CD4-positive, alpha-beta T cell treated with Interleukin-21 for 1 hour (primary cell): ENCODE measurements at places on chromosomes 1 and 21.
A peak's percentile ranks its signal among the peaks of the same experiment; 100 is the strongest.

GRCh38 chr1:65009724-65010420, 43.5 kb upstream of the JAK1 start:
- no peak for DNase-seq

- DNase-seq, result no peak
Measured at GRCh38 chr1:218368686-218369085, 23.6 kb downstream of the TGFB2 start.

DNA sequence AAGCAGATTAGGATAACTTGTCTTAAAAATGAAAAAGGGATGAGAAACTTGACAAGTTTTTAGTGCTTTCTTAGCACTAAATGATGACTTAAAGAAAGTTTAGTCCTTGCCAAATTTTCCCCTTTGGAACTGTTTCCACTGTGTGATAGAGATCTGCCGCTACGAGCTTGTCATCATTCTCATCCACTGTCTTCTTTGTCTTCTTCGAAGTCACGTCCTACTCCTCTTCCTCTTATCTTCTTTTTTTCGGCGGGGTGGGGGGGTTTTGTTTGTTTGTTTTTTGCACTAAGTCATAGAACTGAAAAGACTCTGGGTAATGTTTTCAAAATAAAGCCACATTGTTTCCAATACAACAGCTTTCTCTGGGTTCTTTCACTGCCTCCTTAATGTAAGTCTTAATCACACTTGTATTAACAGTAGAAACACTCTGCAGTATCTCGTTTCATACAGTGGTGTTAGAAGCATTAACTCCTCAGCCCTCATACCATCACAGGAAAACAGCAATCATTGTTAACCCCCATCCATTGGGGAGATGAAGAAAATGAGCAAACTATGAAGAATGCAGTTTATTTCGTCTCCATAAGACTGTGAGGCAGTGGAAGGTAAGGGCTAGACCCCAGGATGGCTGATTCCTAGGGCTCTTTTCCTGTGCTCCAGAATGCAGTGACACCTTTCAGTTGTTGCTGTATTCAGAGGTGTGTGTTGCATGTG, 81.8 kb downstream of the OLFML2B start:
- DNase-seq, result no peak

DNA sequence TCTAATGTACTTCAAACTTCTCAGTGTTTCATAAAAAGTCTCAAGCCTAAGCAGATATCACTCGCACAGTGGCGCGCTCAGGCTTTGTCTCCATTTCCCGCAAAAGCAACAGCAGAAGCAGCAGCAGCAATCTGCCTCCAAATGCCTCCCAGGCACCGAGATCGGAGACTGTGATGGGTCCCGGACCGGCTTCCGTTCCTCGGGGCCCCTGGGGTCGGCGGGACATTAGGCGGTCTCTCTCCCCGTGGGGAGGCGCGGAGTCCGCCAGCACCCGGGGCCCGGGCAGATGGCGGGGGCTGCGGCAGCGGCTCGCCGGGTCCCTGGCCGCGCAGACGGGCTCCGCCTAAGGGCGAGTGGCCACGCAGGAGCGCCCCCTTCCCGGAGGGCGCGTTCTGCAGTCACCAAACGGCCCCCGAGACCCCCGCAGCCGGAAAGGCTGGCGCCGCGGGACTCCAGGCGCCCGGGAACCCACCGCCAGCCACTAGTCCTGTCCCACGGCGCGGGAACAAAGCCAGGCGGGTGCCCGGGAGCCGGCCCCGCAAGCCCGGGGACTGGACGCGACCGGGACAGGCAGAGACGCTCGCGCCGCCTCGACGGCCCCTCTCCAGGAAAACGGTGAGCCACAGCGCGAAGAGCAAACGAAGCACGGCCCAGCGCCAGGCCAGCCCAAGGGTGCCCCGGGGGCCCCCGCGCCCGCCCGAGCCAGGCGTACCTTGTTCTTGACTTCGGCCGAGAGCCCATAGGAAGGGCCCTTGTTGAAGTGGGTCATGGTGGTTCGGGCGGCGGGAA, 590 bp downstream of the CNN3 start:
- peak; percentile 6 for DNase-seq

- DNase-seq, result no peak
Measured at GRCh38 chr1:10637834-10638558, 158.4 kb downstream of the CASZ1 start.

DNA sequence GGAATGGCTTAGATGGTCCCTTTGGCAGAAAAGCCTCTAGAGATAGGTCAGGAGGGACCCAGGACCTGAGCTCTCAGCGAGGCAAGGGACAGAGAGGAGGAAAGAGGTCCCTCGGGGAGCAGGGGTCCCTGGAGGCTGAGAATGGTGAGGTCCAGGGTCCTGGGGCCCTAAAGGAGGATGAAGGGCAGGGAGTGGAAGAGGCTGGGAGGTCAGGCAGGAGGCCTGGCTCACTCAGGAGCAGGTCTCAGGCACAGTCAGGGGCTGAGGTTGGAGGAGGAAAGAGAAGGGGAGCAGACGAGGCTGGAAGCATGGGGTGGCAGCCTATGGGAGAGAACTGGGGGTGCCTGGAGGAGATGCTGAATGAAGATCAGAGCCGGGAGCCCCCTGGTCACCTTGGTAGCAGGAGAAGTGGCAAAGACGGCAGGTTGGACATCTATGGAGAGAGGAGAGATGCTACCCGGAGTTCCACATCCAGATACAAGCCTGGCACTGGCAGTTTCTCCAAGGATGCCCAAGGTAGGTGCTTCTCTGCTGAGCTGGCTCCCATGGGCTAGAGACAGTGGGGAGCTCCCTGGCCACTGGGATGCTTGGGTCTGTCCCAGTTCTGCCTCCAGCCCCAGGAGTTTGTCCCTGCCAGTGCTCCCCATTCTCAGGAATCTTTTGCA, 22.6 kb downstream of the IGFN1 start:
- no peak for DNase-seq

GRCh38 chr1:196160066-196160795, 448.0 kb downstream of the KCNT2 start:
- DNase-seq, result no peak

GRCh38 chr1:46362158-46362557, 21.6 kb downstream of the NSUN4 start:
- DNase-seq, result no peak

- DNase-seq, result no peak
Measured at GRCh38 chr1:22174446-22175220, 31.7 kb upstream of the WNT4 start.

DNA sequence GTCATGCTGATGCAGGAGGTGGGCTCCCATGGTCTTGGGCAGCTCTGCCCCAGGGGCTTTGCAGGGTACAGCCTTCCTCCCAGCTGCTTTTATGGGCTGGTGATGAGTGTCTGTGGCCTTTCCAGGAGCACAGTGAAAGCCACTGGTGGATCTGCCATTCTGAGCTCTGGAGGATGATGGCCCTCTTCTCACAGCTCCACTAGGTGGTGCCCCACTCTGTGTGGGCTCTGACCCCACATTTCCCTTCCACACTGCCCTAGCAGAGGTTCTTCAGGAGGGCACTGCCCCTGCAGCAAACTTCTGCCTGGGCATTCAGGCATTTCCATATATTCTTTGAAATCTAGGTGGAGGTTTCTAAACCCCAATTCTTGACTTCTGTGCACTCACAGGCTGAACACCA, 1188.6 kb downstream of the MRPL39 start:
- no peak for DNase-seq

DNA sequence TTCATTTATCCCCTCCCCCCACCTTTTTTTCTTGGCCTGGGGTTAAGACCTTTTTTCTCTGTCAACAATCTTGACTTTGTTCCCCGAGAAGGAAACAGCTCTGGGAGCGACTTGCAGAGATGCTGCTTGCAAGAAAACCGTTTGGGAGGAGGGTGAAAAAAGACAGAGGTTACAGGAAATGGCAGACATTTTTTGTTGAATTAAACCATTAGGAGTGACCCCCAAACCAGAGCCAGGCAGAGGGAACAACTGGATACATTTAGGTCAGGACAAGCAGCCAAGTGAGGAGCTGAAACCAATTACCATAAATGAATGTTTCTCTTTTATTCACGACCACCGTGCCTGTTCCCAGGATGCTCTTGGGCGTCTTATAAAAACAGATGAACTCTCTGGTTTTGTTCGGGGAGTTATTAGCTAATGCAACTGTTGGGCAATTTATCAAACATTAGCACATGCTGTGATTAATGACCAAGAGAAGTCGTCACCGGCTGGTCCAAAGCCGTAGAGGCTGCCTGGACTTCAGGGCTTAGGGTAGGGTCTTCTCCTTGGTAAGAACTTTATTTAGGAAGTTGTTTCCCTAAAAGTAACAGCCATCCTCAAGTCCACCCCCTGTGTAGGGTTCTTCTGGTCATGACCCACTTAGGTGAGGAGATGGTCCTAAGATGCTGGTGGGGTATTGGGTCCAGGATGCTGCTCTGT, 141.0 kb downstream of the FOXD2 start:
- no peak for DNase-seq

DNA sequence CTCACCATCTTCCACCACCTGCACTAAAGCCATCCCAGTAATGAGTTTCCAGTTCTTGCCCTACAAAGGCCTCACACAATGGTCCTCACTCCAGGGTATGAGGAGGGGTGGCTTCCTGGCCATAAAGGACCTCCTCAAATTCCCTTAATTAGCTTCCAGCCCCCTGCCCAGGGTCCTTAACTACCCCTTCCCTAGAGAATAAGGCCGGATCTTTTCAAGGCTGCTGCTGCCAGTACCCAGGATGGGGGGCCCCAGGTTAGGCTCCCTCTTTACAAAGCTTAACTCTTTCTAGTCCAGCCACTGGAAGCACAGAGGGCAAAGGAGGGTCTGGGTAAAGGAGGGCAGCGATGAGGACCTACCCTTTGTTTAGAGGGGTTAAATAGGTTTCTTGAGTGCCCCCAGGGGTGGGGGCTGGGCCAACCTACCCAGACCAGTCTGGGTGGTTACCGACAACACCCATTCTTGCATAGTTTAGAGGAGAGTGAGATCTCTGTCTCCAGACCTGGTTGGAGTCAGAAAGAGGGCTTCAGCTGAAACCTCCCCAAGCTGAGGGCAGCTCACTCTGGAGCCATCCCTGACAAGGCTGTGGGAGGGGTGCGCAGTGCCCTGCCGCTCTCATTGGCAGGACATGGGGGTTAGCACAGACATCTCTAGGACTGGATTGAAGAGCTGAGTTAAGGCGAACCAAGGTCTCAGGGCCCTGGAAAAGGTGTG, 7.1 kb downstream of the BLACAT1 start:
- no peak for DNase-seq

GRCh38 chr1:108560189-108560873, 431 bp downstream of the EEIG2 start:
- peak; percentile 26 for DNase-seq
